ENCODE measurements at places on chromosomes 12 and 14.

GRCh38 chr12:100448656-100449055 is 25.0 kb upstream of the NR1H4 start:
- no peak for DNase-seq

DNA sequence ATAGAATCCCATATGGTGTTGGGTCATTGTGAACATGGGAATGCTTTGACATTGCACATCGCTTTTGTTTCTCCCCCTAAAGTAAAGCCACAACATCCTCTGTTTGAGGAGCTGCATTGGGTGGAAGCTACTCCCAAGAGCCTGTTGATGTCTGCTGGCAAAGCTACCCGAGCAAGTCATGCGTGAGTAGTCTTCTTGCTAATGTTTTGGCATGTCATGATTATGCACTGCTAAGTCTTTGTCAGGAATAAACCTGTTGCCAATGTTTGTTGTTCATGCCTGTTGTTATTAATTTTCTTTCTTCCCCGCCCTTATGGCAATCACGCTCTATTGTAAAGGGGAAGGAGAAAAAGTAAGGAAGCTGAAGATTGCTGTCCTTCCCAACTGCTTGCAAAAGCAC is 97.3 kb downstream of the EXOC5 start:
- DNase-seq, result no peak

GRCh38 chr12:127485528-127485927 is 781.4 kb upstream of the TMEM132C start:
- DNase-seq, result no peak

GRCh38 chr12:27966870-27967269 is 5.7 kb downstream of the PTHLH start:
- DNase-seq, result no peak

- DNase-seq, result no peak
Measured at GRCh38 chr12:127555071-127555470, 711.9 kb upstream of the TMEM132C start.

- no peak for DNase-seq
Measured at GRCh38 chr12:118536306-118536906, 160.1 kb downstream of the SUDS3 start.

GRCh38 chr12:54279632-54280467 is at the start of gene CBX5:
Gene CBX5, minus strand, starts transcription at chr12:54280122. Its CDS starts 22,472 bp downstream, at chr12:54257650.
- DNase-seq, result peak; percentile 100

DNA sequence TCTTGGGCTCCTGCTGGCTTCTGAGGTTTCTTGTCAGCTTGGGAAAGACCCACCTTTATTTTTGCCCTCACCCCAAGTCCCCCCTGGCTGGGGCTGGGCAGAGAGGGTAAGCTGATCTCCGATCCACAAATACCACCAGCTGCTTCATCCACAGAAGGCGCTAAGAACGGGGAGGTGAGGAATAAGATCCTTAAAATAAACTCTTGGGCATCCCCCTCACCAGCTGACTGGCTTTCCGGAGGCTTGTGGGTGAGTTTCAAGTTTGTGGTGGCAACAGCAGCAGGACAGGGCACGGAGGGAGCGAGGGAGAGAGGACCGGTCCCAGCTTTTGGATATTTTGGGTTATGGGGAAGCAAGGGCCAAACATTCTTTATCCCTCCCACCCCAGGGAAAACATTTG is 20.8 kb upstream of the HSPB8 start:
- DNase-seq, result no peak

GRCh38 chr12:107891967-107892366 is 117.5 kb downstream of the ASCL4 start:
- DNase-seq, result no peak

GRCh38 chr14:55103971-55104954 is 24.8 kb upstream of the LGALS3 start:
- no peak for DNase-seq

DNA sequence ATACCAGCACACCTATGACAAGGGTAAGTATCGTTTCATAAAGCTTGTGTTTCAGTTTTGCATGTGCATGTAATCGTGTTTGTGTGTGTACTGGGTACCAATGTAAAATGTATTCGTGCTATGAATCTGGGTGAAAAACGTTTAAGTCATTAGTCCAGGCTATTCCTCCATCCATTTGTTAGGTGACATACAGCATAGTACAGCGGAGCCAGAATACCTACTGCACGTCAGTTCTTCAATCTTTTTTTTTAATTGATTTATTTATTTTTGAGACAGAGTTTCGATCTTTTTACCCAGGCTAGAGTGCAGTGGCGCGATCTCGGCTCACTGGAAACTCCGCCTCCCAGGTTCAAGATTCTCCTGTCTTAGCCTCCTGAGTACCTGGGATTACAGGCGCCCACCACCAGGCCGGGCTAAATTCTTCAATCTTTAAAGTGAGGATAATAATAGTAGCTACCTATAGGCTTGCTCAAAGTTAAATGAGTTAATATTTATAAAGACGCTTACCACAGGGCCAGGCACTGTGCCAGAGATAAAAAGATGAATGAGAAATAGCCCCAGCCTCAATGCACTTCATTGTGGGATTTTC is 661 bp upstream of the RPS26 start:
- DNase-seq, result no peak

- DNase-seq, result no peak
Measured at GRCh38 chr14:101899263-101899662, 65.1 kb upstream of the DYNC1H1 start.

DNA sequence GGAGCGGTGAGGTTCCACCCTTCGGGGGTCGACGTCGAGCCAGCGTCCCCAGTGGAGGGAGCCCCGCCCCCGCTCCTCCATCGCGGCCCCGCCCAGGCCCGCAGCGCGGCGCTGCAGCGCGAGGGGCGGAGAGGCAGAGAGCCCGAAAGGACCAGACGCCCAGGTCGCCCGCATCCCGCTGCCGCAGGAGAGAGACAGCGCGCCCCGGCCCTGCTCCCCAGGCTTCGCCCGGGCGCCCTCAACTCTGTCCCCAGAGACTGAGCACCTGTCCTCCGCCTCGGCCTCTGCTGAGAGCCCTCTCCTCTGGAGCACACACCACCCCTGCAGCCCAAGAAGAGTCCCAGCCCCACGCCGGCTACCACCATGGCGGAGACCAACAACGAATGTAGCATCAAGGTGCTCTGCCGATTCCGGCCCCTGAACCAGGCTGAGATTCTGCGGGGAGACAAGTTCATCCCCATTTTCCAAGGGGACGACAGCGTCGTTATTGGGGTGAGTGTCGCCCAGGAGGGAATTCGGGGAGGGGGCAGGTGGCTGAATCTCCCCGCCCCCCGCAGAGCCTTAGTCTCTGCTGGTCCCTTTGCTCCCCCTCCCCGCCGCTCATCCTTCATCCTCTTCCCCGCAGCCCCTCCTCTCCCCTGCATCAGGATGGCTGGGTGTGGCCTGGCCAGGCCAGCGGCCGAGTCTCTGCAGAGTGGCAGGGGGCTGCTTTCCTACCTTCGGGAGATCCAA is at the start of gene KIF5A:
Gene KIF5A (plus strand): TSS at position 136 of the 732 bp plus-strand sequence. CDS start 228 bp downstream, at position 364.
- peak; percentile 34 for DNase-seq

GRCh38 chr12:109999983-110000505 is 814 bp downstream of the ANKRD13A start:
- no peak for DNase-seq

GRCh38 chr12:64699504-64700115 is 59.6 kb downstream of the GNS start:
- DNase-seq, result no peak

- DNase-seq, result no peak
Measured at GRCh38 chr12:112340230-112340629, 42.0 kb downstream of the HECTD4 start.

DNA sequence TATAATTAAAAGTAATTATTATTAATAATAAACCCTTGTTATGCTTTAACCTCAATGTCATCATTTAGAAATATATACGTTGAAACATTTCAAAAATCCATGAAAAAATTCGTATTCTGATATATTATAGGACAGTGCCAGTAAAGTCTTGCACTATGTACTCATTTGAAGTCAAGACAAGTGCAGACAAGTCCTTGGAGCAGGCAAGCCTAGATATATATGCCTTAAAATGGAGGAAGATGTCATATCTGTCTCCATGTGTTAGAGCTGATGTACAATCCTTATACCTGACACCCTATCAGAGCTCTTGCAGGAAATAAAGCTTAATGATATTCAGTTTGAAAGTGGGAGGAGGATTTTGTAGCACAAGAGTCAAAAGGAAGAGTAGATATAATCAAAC is 310.4 kb downstream of the KCNH5 start:
- no peak for DNase-seq

- no peak for DNase-seq
Measured at GRCh38 chr12:96371790-96372699, 28.2 kb downstream of the CDK17 start.

DNA sequence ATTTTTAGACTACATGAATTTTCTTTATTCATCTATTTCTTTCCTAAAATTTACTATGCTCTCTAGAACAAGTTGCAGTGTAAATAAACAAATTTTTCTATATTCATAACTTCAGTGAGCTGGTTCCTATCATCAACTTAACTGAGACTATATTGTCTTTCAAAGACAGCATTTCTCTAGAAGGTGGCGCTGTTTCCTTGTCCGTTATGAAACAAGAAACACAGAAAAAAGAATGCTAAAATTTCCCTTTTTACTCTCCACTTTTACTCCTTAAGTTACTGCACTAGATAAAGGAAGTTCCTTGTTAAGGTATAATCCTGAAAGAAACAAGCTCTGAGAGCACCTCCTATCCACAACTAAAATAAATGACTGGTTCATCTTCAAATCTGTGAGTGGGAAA is 8.2 kb upstream of the CLEC2A start:
- peak; percentile 24 for DNase-seq

- no peak for DNase-seq
Measured at GRCh38 chr12:55933169-55933798, 2.3 kb downstream of the DGKA start.

GRCh38 chr12:79186506-79186905 is 321.9 kb downstream of the SYT1 start:
- DNase-seq, result no peak

- DNase-seq, result no peak
Measured at GRCh38 chr12:54030889-54031471, 1.9 kb upstream of the HOXC5 start.

GRCh38 chr12:6074979-6075585 is 49.4 kb downstream of the VWF start:
- DNase-seq, result peak; percentile 11

GRCh38 chr12:127257366-127257935 is 1009.5 kb upstream of the TMEM132C start:
- DNase-seq, result no peak

DNA sequence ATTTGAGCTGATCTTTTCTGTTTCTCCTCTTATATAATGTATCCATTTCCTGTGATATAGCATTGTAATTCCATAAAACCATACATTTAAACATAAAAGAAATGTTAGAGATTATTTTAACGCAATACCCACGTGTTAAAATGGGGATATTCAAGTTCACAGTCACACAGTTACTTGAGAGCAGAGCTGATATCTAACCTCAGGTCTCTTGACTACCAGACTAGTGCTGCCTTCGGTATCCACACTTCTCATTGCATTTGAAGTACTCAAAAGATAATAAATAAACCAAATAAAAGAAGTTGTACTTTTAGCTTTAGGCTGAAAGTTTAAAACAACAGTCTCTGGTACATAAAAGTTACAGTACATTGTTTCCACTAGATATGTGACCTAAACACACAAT is 2.9 kb downstream of the CLECL1 start:
- no peak for DNase-seq

DNA sequence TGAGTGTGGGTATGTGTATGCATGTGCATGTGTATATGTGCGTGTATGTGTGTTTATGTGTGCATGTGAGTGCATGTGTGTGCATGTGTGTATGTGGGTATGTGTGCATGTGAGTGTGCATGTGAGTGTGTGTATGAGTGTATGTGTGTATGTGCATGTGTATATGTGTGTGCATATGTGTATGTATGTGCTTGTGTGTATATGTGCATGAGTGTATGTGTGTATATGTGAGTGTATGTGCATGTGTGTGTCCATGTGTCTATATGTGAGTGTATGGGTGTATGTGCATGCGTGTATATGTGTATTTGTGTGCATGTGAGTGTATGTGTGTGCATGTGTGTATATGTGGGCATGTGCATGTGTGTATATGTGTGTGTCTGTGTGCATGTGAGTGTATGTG is 25.7 kb downstream of the FAIM2 start:
- DNase-seq, result no peak

DNA sequence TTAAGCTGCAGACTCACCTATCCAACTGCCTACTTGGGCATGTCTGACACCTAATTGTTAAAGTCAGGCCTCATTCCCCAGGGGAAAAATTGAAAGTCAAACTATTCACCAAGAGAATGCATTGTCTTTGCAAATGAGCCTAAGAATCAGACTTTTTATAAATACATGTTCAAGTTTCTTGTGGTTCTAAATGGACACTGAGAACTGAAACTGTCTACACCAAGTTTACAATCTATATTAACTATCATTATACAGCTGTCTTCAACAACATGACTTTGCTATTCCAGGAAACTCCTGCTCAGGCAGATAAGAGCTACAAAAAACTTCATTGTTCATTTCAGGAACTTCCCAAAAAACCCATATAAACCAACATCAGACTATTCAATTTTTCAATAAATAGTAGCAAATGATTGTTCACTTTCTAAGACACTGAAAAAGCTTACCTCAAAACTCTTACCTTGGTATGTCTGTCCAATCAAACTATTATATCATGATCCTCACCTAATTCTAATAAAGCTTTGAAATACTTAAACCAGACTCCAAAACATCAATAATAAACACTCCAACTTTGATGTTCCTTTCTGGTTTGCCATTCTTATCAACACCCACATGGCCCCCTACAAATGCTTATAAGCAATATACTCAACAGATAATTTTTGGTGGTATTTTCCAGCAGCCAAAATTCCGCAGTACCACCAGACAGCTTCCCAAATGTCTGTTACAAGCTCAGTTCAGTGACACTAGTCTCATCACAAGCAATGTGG is 24.2 kb downstream of the CDK17 start:
- no peak for DNase-seq

DNA sequence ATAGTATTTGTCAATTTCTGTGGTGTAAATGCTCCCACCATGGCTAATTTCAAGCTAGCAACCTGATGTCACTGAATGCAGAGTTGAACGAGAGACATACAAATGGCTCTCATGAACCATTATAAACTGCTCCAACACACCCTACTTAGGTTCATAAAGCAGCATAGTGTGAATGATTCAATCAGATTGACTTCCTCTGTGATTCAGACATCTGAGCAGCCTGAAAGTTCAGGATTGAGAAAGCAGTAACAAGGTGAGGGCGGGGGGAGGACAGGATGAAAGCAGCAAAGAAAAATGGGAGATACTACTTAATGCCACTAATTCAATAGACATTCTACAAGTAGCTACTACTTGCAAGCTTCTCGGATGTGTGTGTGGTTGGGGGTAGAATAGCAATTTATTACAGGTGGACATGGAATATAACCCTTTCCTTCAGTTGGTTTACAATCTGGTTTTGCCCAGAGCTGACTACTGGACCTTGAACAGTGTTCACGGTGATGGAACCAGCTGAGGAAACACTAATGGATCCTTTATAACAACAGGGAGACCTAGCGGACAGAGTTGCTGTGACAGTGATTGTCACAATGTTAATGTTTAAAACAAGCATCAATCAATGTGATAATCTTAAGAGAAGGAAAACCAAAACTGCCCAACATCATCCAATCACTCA is 52.5 kb upstream of the PELI2 start:
- no peak for DNase-seq

- DNase-seq, result peak; percentile 64
Measured at GRCh38 chr14:21734457-21735074, 60.9 kb upstream of the OR4E1 start.

Data from CD4-positive, alpha-beta T cell treated with Interleukin-6 at 100 ng/mL for 8 hours (primary cell).